ENCODE measurements at places on chromosomes 1 and 21.

- no peak for DNase-seq
Observed at GRCh38 chr1:54489627-54490250, 58.3 kb upstream of the ACOT11 start.

DNA sequence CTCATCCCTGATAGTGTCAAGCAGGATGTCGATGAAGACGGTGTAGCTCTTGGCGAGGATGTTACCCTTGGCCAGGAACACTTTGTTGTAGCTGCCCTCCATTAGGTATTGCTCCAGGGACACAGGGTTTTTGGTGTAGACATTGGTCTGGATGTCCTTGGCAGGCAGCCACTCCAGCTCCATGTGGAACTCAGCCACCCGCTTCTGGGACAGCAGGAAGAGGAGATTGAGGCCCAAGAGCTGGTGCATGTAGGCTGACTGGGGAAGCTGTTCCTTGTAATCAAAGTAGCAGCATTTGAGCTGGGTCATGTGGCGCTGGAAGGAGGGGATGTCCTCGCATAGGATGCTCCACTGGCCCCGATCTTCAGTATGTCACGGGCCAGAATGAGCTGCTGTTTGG is 9.5 kb downstream of the IL6R start:
- DNase-seq: no peak

DNA sequence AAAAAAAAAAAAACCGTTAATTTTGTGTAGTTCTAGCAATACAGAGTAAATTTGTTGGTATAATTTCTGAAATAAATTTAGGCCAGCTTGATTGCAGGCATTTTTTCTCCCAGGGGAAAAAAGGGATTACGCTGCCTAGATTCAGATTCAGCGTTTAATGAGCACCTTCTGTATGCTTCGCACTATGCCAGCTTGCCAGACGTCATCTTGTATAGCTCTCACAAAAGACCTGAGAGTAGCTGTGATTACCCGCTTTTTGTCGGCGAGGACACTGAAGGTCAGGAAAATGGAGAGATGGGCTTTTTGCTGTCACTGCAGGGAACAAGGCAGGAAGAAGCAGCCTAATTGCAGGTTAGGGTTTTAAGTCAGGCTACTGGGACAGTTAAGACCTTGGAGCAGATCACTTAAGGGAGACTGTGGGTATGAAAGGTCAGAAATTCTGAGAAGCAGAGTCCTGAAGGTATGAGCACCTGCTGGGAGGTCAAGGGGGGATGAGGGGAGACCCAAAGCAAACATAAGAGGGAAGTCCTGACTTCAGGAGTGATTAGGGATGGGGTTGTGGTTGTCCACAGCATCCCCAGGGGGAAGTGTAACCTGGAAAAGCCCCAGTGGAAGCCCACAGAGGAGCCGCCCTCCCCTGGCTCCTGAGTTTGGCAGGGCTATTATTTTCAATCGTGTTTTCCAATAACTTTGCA is 39.0 kb downstream of the TMCC2 start:
- DNase-seq: no peak

DNA sequence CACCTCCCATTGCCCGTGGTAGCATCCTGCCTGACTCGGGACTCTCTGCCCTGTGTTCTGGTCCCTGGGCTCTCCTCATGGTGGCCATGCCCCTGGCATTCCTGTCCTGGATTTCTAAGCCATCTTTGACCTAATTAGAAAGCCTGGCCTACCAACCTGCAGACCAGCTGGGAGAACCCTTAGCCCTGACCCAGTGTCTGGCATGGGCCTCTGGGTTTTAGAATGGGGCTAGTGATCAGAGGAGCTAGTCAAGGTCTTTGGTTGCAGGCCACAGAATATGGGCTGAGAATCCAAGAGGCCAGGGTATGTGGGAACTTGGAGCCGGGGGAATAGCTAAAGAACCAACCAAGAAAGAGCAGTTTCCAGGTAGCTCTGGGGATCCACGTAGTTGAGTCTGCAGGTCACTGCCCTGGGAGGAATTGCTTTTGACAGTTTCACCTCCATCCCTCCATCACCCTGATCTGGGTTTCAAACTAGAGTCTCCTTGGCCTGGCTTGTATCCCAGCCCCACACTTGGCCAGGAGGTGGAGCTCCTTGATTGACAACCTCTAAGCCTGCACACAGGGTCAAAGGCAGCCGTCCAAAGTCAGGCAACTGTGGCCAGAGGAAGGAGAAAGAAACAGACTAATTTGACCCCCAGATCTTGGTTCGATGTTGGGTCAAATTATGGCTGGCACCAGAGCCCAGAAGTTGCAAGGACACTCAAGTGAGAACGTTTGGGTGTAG is 54.7 kb upstream of the ABCG1 start:
- DNase-seq: no peak

DNA sequence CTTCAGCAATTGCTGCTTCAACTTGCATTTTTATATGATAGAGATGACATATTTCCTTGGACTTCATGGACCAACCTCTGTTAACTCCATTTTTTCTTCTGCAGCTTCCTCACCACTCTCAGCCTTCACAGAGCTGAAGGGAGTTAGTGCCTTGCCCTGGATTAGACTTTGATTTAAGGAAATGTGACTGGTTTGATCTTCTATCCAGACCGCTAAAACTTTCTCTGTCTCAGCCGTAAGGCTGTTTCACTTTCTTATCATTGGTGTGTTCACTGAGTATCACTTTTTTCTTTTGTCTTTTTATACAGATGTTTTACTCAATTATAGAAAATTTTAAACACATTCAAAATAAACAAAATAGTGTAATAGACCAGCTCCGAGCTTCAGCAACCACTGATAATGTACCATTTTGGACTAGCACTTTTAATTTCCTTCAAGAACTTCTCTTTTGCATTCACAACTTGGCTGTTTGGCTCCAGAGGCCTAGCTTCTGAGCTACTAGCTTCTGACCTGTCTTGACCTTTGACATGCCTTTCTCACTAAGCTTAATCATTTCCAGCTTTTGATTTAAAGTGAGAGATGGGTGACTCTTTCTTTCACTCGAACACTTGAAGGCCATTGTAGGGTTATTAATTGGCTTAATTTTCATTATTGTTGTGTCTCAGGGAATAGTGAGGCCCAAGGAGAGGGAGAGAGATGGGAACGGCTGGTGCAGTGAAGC is 9.3 kb downstream of the NEK7 start:
- no peak for DNase-seq

GRCh38 chr1:33408093-33408436 is 22.8 kb downstream of the PHC2 start:
- no peak for DNase-seq

DNA sequence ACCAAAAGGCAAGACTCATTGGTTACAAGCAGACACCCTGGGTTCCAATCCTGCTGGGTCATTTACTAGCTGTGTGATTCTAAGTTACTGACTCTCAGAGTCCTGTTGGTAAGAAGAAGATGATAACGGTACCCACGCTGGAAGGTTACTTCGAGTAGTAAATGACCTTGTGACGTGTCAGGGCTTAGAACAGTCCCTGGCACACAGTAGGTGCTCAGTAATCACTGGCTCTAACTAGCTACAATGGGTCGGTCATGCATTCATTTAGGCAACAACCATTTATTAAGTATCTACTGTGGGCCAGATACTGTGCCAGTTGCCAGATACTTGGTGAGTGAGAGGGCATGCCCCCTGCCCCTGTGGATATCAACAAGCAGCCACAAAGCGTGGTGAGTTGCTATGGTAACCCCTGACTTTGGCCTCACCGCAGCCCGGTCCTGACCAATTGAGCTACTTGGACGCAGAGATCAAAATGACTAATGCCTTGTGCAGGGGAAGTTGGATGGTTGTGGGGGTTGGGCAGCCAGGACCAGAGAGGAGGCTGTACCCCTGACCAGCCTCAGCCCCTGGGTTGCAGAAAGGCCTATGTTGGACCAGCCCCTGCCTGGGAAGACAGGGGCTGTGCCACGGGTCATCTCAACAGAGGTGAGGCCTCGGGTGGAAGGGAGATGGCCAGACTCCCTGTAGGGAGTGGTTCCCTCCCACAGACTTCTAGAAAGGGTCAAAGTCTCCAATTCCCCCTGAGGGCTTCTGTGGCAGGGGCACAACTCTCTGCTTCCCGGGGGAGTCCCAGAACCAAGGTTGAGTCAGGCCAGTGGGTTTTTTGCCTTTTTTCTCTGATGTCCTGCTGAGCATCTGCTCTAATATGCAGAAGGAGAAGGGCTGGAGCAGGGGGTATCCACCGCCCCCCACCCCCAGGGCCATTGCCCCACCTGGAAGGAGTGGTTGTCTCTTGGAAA is 16.0 kb downstream of the DHRS3 start:
- peak; percentile 90 for DNase-seq

All from astrocyte (in vitro differentiated cells and primary cell).